ENCODE measurements at places on chromosomes 16 and 17. TPM values are rescaled to one million over a fixed set of nuclear protein-coding genes. Genes with fewer than 3 reads are reported as not detected.

- DNase-seq: no peak
These were observed 881 bp downstream of the MLLT6 start for GRCh38 chr17:38705803-38706504.

GRCh38 chr17:40697297-40697696, 6.3 kb downstream of the KRT24 start:
- DNase-seq: no peak

- DNase-seq: no peak
These were observed 25.5 kb upstream of the RPH3AL start for GRCh38 chr17:378068-378467.

Gene TMEM204
- 6.2 TPM for polyA plus RNA-seq

Gene ABCA3
- 0.06 TPM for polyA plus RNA-seq

DNA sequence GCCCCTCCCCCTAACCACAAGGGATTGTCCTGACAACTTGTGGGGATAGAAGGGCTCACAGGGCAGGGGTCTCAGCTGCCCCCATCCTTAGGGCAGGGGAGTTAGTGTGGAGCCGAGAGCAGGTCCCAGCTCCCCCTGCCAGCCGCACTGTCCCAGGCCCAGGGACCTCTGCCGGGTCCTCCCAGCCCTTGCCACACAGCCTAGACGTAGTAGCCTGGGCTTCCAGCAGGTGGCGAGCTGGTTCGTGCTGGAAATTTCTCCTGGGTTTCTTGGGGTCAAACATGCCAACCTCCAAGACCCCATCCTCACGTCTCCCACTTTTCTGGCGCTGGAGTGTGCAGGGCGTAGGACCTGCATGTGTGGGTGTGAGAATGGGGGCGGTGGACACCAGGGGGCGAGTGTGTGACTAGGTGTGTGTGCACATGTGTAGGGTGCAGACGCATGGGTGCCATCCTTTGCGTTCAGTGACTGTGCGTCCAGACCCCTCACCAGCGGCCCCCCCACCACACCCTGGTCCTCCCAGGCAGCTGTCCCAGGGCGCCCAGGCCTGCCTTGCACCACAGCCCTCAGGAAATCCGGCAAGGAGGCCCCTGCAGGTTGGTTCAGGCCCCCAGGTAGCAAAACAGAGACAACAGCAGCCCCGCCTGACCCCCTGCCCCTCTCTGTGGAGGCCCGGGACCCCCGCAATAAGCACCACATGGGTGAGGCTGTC, 29.5 kb downstream of the SBK1 start:
- no peak for DNase-seq

DNA sequence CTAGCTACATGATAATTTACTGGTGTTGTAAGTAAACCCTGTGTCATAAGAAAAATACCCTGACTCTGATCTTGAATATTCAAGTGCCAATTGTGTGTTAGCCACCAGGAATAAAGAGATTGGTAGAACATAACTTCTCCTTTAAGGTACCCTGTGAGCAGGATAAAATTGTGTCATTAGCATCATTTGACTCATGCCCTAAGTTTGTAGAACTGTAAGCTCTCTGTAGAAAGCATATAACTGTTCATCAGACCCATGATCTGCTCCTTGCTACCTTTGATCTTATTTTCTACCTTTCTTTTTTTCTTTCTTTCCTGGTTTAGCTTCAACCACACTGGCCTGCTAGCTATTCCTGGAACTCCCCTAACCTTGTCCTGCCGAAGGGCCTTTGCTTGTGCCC, 35.8 kb downstream of the PTRH2 start:
- DNase-seq: no peak

DNA sequence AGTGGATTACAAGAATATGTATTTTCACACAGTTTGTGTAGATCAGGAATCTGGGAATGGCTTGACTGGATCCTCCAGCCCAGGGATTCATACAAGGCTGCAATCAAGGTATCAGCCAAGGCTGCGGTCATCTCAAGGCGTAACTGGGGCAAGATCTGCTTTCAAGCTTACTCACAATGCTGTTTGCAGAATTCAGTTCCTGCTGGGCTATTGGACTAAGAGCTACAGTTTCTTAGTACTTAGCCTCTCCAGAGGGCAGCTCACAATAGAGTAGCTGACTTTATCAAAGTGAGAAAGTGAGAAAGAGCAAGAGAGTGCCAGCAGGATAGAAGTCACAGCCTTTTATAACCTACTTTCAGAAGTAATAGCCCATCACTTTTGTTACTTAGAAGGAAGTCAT, 211.0 kb downstream of the MAP2K6 start:
- DNase-seq: no peak

Data from AG04450 (cell line).